ENCODE measurements at places on chromosomes 13 and 19.

GRCh38 chr13:75645141-75645540 is 9.0 kb downstream of the LMO7 start:
- no peak for DNase-seq

DNA sequence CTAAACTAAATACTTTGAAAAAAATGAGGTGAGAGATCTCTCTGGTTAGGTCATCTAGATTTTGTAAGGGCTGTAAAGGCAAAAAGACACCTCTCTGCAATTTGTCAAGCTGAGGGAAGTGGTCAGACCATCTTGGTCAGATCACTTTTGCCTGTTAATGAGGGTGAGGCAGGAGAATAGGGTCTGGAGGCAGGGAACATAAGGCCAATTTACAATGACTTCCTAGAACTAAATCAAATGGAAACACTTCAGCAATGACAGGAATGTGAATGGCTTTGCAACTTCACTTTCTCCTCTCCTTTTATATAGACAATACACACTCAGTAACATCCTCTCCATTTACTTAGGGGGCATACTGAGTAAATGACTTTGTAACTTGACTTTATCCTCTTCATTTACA is 1653.4 kb downstream of the SLITRK5 start:
- no peak for DNase-seq

DNA sequence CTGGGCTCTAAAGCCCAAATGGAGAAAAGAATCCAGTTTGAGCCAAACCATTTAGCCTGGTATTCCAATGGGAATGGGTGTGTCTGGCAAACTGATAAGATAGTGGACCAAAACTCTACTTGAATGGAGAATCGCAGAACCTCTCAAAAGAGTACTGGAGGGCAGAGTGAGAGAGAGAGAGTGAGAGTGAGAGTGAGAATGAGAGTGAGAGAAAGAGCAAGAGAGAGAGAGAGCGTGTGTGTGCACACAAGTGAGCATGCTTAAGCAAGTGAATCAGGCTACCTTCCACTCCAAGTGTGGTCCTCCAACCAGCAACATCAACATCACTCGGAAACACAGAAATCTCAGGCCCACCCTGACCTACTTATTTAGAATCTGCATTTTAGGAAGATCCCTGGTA is 58.8 kb downstream of the UQCRFS1 start:
- DNase-seq, result no peak

DNA sequence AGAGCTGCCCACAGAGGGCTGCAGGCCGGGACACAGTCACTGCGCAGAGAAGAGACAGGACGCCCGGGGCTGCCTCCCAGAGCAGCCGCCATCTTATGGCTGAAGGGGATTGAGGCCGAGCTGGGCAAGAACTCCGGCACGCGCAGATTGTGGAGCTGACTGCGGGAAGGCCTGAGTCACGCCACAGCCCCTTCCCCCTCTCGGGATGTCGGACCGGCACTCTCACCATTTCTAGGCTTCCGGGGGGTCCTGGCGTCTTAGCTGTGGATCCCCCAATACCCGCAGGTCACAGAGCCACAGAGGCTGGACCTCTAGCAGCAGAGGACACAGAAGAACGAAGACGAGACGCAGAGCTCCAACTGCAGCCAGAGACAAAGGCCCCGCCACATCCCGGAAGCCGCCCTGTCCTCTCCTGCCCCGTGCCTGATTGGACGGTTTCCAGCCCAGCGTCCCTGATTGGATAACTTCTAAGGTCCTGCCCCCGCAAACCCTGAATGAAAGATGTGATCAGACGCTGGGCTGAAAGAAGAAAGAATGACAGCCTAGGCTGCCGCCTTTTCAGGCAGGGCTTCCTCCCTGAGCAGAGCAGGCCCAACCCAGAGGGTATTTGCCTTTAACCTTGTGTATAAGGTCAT is at the start of gene ZNF43:
TSS of gene ZNF43 (minus strand) at position 373 of the 635 bp plus-strand sequence. CDS start at position 229, 144 bp downstream.
- peak; percentile 13 for DNase-seq

GRCh38 chr19:49398001-49398615 is 10.1 kb downstream of the KASH5 start:
- no peak for DNase-seq

DNA sequence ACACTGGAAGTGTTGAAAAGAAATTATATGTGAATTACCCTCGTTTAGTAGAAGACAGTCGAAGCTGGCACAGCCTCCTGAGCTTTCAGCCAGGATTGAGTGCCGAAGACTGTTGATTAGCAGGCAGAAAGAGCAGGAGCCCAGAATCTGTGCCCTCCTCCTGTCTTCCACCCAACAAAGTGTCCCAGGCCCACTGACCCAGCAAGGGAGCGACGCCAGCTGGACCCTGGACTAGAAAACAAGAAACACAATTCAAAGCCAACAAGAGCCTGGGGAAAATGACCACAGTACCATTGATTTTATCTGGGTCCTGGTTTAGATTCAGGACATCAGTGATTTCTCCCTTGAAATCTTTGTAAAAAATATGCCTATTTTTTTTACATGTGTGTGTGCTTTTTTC is 120.7 kb downstream of the RXFP2 start:
- DNase-seq, result no peak

- no peak for DNase-seq
Measured at GRCh38 chr13:75508002-75508548, 26.1 kb upstream of the TBC1D4 start.
